ENCODE measurements at places on chromosomes 1 and 21.
A peak's percentile ranks its signal among the peaks of the same experiment; 100 is the strongest.

DNA sequence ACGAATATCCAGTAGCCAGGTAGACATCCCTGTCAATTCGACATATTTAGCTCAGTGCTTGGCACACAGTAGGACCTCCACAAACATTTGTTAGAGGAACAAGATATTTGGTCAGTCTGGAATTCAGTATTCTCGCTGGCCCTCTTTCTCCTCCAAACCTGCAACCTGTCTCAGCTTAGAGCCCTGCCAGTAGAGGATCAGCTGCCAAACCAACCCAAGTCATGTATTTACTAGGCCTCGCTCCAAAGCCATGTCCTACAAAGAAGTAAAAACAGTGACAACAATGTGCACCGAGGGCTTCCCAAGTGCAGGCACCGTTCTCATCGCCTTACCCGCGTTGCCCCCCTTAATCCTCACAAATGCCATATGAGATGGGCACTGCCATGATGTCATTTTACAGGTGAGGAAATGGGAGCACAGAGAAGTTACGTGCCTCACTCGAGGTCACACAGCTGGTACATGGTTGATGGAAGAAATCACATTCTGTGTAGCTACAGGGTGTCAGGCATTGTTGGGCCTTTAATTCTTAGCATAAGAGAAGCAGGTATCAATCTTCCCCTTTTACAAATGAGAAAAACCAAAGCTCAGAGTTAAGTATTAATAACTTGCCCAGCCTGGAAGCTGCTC, 26.0 kb upstream of the CDCA8 start:
- DNase-seq = no peak

GRCh38 chr1:89939693-89940438, 55.0 kb upstream of the ZNF326 start:
- DNase-seq = no peak

GRCh38 chr1:204725821-204726448, 40.4 kb upstream of the LRRN2 start:
- DNase-seq = no peak

- peak; percentile 13 for DNase-seq
Observed at GRCh38 chr1:154863315-154864174, 6.5 kb downstream of the KCNN3 start.

DNA sequence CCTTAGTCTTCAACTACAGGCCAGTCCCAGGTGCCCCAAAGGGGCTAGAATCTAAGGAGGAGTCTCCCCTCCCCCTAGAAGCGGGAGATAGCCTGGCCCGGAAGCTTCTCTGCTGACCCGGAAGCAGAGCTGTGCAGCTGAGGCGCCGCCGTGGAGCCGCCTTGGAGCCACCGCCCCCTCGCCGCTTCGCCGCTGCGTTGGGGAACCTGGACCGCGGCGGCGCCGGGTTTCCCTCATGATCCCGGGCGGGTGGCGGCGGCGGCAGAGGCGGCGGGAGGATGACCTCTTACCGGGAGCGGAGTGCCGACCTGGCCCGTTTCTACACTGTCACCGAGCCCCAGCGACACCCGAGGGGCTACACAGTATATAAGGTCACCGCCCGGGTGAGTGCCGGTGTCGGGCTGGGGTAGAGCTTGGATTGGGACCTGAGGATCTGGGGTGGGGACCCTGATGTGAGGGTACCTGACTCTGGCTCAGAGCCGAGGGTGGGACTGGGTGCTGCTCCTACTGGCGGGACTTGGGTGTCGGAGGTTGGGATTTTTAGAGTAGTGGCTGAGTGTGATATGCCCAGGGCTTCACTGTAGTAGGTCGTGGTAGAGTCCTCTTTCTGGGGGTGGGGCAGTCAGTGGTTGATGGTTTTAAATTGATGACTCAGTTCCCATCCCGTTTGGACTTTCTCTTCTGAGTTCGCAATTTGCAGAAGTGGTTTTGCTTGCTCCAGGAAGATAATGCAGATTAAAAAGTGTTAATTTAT, at the start of gene RPS6KC1:
TSS of gene RPS6KC1 (plus strand) at position 115 of the 754 bp plus-strand sequence. CDS start at position 279, 164 bp downstream.
- DNase-seq = peak; percentile 73

DNA sequence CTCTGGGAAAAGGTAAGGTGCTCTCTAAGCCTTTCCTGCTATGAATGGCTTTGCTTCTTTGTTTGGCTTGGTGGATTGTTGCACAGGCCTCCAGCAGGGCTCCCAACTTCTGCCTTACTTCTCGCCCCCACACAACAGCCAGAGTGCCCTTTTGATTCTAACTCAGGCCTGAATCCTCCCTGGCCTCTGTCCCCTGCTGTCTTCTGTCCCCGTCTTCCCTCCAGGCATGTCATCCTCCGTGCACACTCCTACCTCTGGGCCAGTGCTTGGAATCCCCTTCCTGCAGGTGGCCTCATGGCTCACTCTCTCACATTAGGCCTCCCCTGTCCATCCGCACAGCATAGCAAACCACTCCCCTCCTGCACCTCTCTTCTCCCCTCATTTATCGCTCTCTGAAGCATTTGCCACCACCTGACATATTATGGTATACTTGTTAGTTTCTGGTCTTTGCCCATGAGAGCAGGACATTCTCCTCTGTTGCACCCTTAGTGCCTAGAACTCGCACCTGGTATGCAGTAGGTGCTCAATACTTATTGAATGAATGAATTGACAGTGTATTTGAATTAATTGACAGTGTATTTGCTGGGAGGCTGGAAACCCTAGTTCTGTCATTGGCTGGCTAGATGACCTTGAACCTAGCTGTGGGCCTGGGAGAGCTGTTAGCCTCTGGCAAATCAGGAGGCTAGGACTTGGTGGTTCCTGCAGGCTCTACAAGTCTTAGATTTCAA, 2.9 kb downstream of the ZDHHC18 start:
- no peak for DNase-seq

DNA sequence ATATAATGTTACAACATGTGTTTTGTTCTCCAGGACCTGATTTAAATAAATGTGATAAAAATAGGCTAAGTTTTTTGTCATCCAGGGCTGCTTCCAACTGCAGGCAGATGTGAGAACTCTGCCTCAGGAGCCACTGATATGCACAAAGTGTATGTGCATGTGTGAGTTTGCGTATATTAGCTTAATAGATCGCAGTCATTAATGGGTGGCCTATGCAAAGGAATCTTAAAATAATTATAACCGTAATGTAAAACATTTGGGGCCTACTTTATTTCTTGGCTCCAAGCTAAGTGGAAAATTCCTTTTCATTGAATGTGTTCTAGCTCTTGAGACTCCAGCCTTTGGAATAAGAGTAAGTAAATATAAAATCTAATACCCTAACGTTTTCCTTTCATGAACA, 16.8 kb downstream of the DHX9 start:
- no peak for DNase-seq

DNA sequence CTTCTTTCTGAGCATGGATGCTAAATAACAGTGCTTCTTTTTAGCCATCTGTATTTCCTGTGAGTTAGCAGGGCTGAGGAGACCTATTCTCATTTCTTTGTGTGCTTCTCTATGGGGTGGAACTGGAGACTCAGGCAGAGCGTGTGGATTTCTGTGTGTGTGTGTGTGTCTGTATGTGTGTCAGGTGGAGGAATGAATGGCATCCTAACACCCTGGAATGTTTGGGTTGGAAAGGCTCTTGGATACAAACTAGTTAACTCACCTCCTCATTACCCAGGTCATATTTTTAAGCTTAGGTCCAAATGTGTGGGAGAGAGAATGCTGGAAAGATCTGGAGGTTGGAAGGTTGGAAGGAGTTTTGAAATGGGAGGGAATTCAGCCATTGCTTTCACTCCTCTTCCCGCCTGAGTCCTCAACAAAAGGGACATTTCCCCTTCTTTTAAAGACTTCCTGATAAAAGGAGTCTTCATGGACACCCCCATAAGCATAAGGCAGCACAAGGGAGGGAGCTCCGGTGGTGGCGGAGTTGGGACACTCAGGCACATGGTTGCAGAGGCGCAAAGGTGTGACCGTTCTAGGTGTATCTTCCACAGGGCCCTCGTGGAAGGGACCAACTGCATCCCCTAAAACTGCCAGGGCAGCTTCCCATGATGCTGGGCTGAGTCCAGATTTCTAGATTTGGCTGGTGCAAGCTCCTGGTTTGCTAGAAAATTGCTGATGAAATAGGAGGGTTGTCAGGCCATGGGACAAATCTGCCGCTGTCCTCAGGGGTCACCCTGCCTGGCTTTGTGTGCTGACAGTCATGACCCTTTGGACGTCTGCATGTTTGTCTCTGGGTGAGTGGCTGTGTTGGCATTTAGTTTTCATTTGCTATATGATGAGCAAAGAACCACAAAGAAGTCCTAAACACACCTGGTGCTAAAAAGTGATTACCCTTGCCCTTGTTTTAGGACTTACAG, 37.6 kb downstream of the MTARC1 start:
- DNase-seq = no peak

Measured in stimulated activated CD4-positive, alpha-beta T cell treated with anti-CD3 and anti-CD28 coated beads, Interleukin-1b, Interleukin-23, amount 100 ng/mL, for 4 hours (primary cell).